ENCODE measurements at places on chromosomes 2 and 18. TPM values are rescaled to one million over a fixed set of nuclear protein-coding genes. Genes with fewer than 3 reads are reported as not detected.

Gene FLACC1
- 1.2 TPM for total RNA-seq

Gene SPHKAP
- not detected for total RNA-seq

Gene TMEM37
- total RNA-seq, result not detected

Gene RAPGEF4
- 1.3 TPM for total RNA-seq

Gene ELMOD3
- total RNA-seq, result 9.0 TPM

Gene ELAC1
- total RNA-seq, result 8.3 TPM

All from fibroblast of the aortic adventitia (primary cell).